ENCODE measurements at places on chromosomes 11 and 22.
A peak's percentile ranks its signal among the peaks of the same experiment; 100 is the strongest.

DNA sequence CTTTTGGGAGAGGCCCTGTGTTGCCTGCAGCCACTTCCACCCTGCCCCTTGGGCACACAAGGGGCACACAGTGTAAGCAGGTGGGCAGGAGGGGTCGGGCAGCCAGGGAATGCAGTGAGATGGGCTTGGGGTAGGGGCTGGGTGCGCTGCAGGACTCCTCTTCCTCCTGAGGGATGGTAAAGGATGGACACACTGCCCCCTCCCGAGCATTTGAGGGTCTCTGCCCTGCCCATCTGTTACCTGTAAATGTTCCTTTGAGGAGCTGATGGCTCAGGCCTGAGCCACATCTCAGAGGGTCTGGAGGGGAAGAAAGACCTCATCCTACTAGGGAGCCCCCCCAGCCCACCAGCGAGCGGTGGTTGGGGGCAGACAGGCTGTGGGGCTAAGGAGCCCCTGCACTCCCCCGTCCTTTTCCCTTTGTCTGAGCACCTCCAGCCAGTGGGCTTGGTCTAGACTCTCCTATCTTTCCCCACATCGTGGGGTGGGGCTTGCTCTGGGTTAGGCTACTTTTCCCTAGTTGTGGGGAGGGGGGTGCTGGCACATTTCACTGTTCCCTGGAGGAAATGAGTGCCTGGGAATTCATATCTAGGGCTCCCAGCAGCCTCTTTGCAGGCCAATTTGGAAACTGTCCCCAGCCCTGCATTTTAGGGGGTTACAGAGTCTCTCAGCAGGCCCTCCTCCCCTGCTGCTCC lies 1.7 kb upstream of the TSSC4 start:
- DNase-seq, result no peak

- no peak for DNase-seq
Observed at GRCh38 chr11:12962306-12962705, 46.8 kb upstream of the RASSF10 start.

DNA sequence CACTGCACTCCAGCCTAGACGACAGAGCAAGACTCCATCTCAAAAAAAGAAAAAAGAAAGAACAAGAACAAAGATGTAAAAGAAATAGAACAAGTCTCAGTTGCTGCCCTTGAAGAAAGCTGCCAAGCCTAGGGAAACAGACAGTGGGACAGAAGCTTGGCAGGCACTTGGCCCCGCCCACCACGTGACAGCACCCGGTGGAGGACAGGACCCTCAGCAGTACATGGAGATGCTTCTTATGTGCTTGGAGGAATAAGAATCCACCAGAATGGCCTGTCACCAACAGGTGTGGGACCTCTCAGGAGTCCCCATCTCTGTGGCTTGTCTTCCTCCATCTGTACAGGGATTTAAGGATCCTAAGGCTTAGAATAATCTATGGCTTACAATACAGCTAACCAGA lies 7.6 kb upstream of the TMPRSS6 start:
- DNase-seq, result no peak

- peak; percentile 52 for DNase-seq
Observed at GRCh38 chr11:62054484-62055121, 69.2 kb upstream of the INCENP start.

DNA sequence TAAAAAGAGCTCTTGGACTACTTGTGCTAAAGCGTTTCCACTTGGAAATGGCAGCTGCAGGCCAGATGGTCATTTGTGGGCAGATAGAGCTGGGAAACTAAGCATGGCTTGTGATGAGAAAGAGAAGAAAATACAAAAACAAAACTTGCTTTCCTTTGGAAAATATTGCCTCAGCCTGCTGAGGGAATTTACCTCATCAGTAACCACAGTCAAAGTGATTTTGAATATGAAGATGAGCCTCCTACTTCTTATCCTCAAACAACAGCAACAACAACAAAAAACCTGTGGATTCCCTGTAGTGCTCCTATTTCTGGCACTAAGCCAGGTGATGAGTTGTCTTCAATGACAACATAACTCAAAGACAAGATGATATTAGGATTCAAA lies 62.7 kb upstream of the FIBIN start:
- DNase-seq, result no peak

DNA sequence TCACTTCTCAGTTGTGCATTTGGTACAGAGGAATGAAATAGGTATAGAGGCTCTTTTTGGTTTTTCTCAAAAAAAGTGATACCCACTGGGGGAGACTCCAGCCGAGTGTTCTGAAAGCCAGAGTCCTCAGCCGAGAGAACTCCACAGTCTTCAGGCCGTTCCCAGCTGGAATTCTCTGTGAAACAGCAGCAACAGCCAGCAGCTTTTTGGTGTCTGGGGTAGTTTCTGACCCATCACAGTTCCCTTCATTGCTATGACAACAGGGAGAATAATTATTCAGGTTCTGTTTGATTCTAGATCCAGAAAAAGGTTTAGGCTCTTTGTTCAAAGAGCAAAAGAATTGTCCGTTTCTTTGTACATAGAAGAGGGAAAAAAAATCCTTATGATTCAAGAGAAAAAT lies 84.6 kb downstream of the C22orf31 start:
- no peak for DNase-seq

DNA sequence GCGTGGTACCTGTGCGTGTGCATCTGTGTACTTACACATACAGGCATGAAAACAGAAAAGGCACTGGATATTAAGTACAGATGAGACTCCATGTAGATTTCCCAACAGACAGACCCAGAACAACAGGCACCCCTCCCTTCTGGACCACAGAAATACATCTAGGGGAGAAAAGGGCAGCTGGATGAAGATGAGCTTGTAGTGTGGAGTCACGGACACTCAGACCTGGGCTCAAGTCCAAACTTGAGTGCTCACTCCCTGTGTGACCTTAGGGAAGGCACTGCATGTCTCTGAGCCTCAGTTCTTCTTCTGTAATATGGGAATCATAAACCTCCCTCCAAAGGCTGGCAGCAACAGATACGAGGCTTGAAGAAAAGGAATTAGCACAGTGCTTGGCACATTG lies 108.9 kb downstream of the GALNT18 start:
- DNase-seq, result no peak

- DNase-seq, result no peak
Observed at GRCh38 chr22:33914699-33915098, 5.6 kb downstream of the LARGE1 start.
